ENCODE measurements at places on chromosomes 2 and 18. TPM values are rescaled to one million over a fixed set of nuclear protein-coding genes. Genes with fewer than 3 reads are reported as not detected.

GRCh38 chr2:101354420-101355311, 32.6 kb downstream of the CREG2 start:
- no peak for DNase-seq

DNA sequence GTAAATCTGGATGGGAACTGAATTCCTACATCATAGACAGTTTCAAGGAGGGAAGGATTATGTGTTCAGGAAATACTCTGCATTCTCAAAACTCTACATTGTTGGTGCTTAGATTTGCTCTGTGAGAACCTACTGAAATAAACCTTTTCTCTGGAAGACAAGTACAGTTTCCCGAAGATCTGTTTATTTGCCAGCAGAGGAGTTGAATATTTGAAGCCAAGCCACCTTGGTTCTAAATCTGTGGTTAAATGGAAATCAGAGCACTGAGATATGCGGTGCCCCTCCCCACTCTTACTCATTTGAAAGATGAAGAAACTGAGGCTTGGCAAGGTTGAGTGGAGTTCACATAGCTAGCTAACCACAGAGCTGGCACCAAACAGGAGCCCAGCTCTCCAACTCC, 146.3 kb upstream of the CTAGE1 start:
- no peak for DNase-seq

The MARCHF4 gene
- total RNA-seq = 0.67 TPM

DNA sequence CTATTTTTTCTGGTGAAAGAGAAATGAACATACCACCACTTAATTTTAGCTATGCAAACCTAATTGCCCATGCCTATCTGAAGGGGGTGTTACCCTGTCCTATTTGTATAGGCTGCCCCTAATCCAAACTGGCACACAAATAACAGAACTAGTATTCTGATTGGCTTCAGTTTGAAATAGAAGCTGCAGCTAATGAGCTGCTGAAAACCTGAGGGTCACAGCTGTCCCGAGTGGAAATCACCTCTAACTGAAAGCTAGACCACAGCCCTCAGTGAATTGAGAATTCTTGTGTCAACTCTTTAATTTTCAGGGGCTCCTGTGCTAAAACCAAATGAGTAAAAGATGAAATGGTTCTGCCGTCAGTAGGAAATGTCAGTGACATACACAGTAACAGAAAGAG, 28.7 kb downstream of the CCDC141 start:
- DNase-seq = no peak

The HOXD3 gene
- 0.38 TPM for total RNA-seq

GRCh38 chr2:147094077-147094476, 750.8 kb upstream of the ACVR2A start:
- DNase-seq = no peak

DNA sequence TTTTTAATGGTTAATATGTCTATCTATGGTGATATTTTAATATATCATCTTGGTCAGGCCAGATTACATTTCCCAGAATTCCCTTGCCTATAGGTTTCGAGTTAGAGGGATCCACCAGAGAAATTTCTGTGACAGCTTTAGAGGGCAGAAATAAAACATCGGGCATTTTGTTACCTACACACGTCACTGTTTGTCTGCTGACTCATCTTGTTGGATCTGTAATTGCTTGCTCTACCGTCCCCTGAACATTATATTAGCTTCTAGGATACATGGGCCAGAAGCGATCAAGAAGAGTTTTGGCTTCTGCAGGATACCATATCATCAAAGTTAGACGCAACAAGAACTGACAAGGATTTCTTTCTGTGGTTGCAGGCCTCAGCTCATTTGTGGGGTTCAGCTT, 795.8 kb upstream of the GCFC2 start:
- no peak for DNase-seq

All from pancreas (tissue), 10 donors.